ENCODE measurements at places on chromosomes 16 and 17.
A peak's percentile ranks its signal among the peaks of the same experiment; 100 is the strongest.

GRCh38 chr16:68084504-68085258, 489 bp upstream of the NFATC3 start:
- peak; percentile 86 for DNase-seq

GRCh38 chr17:47279062-47279801, 25.6 kb downstream of the ITGB3 start:
- DNase-seq, result no peak

DNA sequence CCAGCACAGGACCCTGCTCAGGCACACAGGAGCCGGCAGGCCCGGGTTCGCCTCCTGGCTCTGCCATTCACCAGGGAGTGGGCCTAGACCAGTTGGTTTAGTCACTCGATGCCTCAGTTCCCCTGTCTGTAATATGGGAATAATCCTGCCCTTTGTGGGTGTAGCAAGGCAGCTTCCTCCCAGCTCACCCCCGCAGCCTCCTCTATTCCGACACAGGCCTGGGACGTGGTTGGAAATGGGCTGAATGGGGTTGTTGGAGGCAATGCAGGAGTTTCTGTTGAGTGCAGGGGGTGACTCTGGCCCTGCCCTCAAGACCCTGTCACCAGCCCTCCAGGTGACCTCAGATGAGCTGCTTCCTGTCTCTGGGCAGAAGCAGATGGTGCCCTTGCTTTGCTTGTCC, 19.8 kb downstream of the SLC5A10 start:
- DNase-seq, result no peak

GRCh38 chr17:69818467-69818866, 256.6 kb upstream of the KCNJ16 start:
- DNase-seq, result no peak

DNA sequence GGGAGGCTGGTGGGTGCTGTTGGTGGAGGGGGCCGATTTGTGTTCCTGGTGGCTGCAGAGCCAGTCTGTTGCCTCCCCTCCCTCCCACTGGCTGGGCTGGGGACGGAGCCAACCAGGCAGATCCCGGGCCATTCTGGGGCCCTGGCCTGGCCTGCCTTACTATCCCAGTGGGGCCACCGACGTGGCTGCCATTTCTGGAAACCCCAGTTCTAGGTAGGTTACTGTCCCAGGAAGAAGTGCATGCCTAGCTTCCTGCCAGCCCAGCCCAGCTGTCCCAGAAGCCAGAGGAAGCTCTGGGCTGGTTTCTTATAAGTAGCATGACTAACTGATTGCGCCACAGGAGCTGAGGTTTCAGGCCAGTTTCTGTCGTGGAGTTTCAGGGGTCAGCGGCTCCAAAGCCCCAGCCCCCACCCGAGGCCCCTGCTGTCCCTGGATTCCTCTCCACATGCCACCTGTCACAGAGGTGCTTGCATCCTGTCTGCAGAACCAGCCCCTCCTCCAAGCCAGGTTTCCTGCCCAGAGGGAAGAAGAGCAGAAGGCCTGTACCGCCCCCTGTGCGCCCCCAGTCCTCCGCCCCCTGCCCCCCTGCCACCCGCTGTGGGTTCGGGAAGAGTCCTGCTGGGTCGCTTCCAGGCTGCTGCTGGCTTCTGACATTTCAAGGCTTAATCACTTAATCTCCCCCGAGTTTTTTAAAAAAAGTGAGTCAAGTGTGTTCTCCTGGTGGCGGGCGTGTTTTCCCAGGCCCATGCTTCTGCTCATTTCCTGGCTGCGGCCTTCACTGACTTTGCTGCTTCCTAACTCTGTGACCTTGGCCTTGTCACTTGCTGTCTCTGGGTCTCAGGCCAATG, 13.2 kb downstream of the IL4R start:
- DNase-seq, result no peak

DNA sequence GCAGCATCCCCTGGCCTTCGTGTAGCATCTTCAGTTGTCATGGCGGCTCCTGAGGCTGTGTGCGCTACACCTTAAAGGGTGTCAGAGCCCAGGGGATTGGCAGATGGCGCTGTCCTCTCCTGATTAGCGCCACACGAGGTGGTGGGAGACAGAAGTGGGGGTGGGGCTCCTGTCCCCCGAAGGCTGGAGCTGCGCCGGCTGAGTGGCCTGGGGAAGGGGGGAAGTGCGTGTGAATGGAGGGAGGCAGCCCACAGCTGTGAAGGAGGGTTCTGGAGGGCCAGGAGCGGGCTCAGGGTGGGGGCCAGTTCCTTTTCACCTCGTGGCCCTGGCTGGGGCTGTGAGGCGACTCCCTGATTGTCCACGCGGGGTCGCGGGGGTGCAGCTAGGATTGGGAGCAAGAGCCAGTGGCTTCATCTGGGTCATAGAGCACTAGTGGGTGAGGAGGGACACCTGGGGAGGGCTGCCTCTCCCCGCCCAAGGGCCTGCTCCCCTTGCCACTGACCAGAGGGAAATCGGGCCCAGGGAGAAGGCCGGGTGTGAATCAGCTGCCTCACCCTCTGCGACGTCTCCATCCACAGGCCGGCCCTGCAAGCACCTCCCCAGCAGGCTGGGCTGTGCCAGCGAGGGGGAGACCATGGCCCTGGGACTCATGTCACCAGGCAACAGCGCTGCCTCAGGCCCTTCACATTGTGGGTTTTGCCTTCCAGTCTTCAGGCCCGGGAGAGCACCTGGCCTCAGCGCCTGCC, 14.1 kb downstream of the BAHCC1 start:
- no peak for DNase-seq

All from NCI-H2227 treated with DMSO at 0.1 percent for 48 hours (cell line).